GM13977 (cell line): ENCODE measurements at places on chromosomes 12 and 14.

DNA sequence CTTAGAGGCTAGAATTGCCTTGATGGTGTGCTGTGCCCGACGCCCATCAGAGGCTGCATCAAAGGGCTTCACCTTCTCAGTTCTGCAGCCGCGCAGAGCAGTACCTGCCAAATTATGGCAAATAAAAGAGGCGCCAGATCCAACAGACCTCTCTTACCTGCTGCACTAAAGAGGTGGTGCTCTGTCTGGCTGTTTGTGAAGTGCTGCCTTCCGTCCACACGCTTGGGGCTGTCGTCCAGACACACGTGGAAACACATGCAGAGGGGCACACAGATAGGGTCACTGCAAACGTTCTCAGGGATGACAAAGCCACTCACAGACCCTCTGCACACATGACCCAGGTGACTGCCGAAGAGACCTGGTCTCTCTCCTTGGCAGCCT lies 617.5 kb downstream of the VRK1 start:
- no peak for DNase-seq

DNA sequence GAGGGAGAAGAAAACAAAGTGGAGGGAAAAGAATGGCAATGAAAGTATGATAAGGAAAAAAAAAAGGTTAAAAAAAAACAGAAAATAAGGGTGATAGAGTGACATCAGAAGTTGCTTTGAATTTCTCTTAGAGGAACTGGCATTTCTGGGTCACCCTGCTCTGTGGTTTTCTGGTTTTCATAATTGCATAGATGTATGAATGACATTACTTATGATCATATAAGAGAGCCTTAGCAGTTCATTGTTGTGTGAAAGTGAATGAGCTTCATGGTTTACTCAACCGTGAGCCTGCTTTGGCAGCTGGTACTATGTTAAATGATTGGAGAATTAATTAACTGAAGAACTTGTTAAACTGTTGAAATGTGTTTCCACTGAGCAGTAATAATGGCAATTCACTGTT lies 336.4 kb upstream of the FBXO33 start:
- no peak for DNase-seq

DNA sequence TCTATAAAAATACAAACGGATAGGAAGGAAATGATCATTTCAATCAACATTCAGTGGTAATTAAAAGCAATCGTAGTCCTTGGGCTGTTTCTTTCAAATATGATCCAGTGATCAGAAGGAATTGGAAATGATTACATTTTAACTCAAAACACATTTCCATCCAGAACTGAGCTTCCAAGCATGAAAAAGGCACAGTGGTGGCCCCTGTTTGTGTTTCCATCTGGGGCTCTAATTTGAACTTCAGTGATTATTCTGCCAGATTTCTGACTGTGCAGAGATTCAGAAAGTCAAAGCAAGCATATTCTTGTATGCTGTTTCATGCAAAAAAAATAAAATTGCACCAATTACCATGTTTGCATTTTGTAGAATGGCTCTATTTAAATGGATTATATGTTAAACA lies 157.0 kb upstream of the LMNTD1 start:
- no peak for DNase-seq

GRCh38 chr12:103028881-103029639 lies 71.6 kb downstream of the ASCL1 start:
- DNase-seq, result no peak

- no peak for DNase-seq
These were observed 25.7 kb downstream of the RDH12 start for GRCh38 chr14:67727361-67727760.

DNA sequence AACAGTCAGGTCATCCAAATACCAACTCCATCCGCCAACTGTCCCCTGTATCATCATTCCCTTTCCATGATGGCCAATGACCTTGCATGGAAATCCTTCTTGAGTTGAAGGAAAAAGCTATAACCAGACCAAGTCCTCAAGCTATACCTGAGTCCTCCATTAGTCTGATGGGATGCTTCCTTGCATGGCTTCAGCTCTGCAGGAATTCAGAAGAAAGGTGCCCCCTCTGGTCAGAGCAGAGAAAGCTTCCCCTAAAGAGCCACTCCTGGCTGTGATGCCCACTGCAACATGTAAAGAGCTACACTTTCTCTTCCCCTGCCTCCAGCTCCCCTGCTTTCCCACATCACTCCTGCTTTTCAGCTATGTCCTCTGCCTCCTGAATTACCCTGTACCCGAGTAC lies 43.1 kb upstream of the FKBP4 start:
- DNase-seq, result no peak

- no peak for DNase-seq
These were observed 5.4 kb downstream of the PSMD9 start for GRCh38 chr12:121893961-121894460.

DNA sequence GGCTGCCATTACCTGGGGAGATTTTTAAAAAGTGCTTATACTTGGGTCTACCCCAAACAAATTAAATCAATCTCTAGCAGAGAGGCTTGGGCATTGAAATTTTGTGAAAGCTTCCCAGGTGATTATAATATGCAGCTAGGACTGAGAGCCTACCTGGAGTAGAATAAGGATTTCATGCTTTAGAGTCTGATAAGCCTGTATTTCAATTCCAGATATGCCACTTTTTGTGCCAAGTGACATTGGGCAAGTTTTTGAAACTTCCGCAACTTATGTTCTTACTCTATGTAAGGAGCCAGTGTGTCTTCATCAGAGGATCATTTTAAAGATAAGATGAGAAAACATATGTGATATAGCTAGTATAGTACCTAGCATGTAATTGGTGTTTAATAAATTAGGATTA lies 159.8 kb upstream of the LRIG3 start:
- no peak for DNase-seq

DNA sequence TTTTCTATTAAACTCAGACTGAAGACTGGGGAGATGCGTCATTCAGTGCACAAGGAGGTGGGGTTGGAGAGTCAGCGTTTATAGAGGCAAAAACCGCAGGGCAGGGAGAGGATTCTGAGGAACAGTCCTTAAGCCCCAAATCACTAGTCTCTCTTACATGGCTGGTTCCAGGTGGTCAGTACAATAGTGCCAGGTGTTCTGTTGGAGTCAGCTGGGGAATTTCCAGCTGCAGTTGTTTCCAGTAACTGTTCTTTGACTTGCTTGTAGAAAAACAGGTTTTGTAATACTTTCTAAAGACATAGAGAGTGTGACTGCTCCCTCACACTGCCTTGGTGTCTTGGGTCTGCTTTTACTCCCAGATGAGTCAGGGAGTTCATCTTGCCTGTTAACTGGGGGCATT lies 192.2 kb downstream of the TMTC3 start:
- DNase-seq, result no peak

DNA sequence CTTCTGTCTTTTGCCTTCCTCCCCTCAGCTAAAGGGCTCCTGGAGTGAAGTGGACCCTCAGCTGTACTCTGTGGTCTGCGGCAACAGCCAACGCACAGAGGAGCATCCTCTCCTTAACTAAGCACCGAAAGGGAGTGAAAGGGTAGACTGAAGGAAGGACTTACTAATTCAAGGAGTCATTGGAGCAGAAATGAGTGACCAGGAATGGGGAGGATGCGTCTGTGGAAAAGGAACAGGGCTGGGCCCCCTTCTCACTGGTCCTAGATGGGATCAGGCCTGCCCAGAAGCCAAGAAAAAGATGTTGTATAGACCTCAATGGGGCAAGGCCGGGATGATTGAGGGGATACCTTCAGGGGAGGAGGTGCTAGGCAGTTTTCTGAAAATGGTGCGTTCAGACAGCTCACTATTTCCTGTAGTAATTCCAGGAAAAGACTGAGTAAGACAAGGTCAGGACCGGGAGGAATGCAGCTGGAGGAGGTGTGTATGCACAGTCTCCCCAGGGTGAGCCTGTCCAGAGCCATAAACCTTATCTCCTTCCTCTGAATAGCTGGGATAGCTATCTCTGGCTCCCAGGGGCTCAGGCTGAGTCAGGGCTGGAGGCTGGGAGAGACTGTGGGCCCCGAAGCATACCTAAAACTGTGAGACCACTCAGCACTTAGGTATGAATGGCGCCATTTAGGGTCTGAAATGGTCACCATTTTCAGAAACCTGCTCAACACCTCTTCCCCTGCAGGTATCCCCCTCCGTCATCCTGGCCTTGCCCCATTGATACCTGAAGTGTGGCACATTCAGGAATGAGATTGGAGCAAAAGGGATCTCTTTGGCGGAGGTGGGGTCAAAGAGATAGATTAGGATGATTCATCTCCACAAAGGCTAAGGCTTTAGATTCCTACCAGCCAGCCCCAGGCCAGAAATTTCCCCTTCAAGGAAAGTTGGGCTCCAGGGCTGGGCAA lies 20.2 kb upstream of the KRT8 start:
- DNase-seq, result no peak

DNA sequence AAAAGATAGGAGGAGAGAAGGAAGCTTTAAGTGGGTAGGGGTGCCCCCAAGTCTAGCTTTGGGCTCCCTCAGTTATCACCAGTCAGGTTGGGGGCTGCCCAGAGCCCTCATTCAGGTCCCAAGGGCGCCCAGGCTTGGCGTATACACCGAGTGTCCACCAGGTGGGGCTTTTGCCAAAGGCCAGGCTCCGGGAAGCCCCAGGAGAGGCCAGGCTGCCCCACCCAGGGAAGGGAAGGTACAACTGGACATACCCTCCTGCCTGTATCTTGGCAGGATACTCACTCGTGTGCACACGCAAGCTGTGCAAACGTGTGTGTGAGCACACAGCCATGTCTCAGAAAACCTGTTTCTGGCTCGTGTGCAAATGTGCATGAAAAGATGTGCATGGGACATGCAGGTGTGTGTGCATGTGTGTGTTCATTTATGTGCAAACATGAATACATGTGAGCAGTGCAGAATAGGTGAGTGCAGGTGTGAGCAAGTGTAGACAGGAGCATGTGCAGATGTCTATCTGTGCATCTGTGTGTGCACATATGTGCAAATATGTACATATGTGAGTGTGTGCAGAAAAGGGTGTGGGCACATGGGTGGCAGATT lies 103.9 kb upstream of the MYL2 start:
- DNase-seq, result peak; percentile 78

DNA sequence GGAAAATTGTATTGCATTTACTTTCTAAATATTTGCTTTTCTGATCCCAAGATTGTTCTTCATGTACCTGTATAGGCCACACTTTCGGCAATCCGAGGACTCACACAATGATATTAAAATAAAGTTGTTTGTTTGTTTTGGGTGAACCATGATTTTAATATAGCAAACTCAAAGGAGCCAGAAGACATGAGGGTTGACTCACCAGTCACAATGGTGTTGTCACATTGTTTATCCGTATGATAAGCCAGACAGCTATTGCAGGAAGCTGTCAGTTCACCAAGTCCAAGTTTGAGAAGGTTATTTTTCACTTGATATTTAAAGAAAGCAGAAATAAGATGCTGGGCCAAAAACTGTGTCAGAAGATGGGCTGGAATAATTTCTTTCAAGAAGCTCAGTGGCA lies 67.1 kb upstream of the CPM start:
- no peak for DNase-seq

DNA sequence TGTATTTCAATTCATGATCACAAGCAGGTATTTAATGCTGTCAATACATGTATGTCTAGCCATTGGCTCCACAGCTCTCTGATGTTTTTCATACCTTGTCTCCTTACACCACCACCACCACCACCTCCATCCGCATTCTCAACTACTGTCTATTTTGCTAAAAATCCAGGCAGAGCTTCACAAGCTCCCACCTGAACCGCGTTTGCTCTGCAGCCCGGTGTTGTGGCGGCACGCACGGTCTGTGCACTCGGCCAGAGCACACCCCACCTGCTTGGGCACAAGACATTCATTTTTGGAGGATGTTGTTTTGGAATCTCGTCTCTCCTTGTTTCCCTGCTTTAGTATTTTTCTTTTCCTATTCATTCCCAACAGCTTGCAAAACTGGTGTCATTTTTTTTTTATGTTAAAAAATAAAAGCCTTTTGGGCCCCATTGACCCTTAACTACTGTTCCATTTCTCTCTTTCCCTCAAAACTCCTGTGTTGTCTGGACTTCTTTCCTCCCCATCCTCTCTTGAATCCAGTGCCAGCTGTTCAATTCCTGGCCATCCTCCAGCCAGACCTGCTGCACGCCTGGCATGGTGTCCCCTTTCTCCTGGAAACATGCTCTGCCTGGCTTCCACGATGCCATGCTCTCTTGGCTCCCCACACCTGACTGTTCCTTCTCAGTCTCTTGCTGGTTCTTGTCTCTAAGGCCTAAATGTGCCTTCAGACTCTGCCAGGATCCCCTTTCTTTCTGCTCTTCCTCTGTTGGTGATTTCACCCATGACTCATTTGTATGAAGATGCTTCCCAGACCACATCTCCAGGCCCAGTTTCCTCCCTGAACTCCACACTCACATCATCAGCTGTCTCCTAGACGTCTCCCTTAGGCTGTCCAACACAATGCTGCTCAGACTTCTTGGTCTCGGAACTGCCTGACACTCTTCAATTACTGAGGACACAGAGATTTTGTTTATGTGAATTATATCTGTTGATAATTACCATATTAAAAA lies 37.9 kb downstream of the PIWIL1 start:
- no peak for DNase-seq

GRCh38 chr12:68012712-68013111 lies 23.5 kb downstream of the IFNG-AS1 start:
- no peak for DNase-seq

- DNase-seq, result no peak
These were observed 151.8 kb upstream of the HMGA2 start for GRCh38 chr12:65672441-65672840.

DNA sequence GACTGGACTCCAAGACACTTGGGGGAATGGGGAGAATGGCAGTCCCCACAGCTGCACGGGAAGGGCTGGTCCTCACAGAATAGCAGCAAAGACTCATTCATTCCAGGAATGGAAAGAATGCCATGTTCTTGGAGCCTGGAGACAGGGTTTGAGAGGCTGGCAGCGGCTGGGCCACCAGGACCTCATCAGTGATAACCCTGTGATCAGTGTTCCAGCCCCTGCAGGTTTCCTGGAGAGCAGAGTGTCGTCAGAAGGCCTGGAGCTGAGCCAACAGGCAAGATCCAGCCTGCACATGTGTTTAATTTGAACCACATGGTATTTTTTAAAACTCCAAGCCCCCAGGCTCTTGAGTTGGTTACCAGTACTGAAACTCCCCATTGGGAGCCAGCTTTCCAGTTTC lies 11.3 kb downstream of the BDKRB1 start:
- no peak for DNase-seq

DNA sequence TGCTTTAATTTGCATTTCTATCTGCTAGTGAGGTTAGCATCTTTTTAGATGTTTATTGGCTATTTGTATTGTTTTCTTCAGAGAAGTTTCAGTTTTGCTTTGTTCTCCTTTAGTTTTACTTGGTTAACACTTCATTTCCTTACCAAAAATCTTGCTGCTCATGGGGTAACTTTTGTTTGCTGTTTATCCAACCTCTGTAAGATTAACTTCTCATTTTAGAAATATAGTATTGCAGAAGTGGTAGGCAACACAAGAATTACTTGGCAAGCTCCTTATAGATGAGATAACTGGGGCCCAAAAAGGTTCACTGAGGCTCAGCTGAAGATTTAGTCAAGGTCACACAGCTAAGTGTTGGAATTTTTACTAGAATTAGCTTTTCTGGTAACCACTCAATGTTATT lies 40.5 kb downstream of the ALKBH1 start:
- DNase-seq, result no peak

DNA sequence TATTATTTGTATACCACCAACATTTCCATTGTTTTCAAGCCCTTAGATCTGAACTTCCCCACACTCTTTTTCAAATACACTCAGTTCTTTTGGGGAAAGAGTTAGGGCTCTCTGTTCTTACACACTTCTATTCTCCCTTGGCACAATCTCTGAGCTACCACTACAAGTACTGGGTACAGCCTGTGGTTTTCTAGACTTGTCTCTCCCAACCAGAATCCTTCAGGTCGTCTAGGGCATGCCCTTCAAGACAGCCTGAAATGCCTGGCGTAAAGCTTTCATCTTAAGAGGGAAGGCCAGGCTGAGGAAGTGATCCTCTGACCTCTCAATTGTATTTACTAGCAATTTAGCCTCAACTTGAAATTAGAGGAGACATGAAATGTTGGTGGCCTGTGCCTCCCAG lies 1442.0 kb downstream of the AACS start:
- DNase-seq, result no peak
